Foreskin keratinocyte (primary cell): ENCODE measurements at places on chromosomes 6 and 20.

GRCh38 chr20:19370076-19371075 lies 157.9 kb downstream of the SLC24A3 start:
- no peak for DNase-seq

DNA sequence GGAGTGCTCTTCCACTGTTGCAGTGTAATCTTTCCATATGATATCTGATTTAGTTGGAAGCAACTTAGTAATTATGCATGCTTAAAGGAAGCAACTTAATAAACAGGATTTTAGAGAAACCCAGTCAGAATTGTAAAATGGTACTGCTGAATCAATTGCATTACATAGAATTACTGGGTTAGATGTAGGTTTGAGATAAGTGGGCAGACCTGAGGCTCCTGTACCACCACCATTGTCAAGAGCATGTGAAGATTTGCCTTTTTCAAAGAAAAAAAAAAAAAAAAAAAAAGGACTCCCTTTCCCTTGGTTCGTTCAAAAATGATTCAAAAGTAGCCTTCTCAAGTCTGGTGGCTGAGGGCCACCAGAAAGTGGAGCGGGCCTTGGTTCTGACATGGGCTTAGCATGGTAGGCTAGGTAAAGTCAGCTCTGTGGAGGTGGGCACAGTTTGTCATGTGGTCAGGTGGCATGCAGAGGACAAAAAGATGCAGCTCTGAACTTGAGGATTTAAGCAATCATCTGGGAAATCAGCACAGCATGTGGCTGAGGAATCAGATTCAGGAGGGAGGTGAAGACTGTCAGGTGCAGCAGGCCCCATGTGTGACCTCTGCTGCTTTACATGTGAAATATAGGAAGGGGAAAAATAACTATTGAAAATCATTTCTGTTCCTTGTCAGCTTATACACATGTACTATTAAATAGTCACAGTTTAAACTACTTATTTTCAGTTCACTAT lies 32.4 kb downstream of the ARID1B start:
- DNase-seq: no peak

GRCh38 chr6:34390531-34391472 lies 1.7 kb downstream of the NUDT3 start:
- DNase-seq: peak; percentile 6

- DNase-seq: peak; percentile 38
These were observed 71.6 kb downstream of the GJA1 start for GRCh38 chr6:121506761-121507754.

DNA sequence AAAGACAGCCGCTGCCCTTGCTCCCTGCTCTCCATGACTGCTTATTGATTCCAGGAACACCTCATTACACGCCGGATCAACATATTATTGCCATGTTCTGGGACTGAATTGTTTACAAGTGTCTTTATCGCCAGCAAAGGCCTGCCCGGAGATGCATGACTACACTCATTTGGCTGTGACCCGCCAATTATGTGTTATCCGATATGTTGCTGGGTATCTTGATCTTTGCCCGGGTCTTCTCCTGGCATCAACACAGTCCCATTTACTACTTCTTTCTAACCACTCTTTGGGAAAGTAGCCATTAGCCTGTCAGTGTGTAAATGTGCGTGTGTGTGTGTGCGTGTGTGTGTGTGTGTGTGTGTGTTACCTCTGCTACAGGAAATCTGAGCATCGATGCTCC lies 15.4 kb downstream of the LINC00237 start:
- DNase-seq: no peak

GRCh38 chr6:1609041-1609647 lies 571 bp upstream of the FOXC1 start:
- DNase-seq: no peak

DNA sequence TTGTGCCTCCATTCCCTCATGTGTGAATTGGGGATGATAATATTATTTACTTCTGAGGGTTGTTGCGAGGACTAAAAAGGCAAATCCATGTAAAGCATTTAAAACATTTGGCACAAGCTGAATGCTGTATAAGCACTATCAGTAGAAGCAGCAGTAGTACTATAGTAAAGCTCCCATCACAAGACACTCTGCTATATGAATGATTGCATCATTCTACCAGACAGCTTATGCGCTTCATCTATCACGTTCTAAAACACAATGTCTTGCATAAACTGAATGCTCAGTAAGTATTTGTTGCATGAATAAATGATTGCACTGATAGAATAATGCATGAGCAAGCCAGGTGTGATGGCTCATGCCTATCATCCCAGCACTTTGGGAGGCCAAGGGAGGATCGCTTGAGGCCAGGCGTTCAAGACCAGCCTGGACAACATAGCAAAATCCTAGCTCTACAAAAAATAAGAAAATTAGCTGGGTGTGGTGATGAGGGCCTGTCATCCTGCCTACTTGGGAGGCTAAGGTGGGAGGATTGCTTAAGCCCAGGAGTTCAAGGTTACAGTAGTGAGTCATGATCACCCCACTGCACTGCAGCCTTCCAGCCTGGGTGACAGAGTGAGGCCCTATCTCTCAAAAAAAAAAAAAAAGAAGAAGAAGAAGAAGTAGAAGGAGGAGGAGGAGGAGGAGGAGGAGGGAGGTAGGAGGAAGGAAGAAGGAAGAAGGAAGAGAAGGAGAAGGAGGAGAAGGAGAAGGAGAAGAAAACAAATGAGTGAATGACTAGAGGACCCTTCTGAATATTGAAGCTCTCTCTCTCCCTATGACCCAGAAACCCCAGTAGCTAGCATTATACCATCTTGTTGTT lies 50.0 kb upstream of the FOXO3 start:
- DNase-seq: no peak

DNA sequence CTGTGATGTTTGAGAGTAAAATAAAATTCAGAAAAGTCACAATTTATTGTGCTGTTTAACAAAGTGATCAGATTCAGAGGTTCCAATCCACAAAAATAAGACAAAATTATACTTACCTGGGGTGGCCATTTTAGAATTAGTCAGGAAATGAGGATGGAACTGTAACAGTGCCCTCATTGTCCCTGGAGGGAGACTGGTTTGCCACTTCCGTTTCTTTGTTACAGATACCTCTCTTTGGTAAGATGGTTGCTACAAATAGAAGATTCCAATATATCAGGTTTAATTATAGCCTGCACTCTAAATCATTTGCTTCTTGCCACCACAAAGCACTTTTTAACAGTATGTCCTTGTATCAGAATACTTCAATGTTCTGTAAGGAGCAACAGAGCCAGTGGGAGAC lies 95.6 kb downstream of the CTNNBL1 start:
- no peak for DNase-seq

DNA sequence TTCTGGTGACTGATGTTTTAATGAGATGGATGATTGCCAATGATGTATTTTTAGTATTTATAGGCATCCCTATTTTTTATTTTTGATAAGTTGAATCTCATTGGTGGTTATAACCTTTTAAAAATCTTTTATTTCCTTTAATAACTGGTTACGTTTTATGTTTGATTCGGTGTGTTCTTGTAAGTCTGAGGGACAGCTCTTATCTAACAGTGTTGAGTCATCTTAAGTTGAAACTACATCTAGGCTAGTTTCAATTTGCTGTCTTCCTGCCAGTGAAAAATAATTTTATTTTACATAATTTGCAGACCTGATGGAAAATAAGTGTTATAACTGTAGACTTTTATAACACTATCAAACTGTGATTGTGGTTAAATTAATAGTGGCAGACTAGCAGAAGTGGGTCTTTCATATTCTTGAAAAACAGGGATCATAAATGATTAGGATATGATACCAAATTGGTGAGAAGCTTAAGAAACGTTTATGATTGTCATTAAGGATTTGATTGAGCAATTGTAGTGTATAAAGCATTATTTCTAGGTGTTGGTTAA lies 4.6 kb downstream of the AFDN start:
- peak; percentile 44 for DNase-seq

DNA sequence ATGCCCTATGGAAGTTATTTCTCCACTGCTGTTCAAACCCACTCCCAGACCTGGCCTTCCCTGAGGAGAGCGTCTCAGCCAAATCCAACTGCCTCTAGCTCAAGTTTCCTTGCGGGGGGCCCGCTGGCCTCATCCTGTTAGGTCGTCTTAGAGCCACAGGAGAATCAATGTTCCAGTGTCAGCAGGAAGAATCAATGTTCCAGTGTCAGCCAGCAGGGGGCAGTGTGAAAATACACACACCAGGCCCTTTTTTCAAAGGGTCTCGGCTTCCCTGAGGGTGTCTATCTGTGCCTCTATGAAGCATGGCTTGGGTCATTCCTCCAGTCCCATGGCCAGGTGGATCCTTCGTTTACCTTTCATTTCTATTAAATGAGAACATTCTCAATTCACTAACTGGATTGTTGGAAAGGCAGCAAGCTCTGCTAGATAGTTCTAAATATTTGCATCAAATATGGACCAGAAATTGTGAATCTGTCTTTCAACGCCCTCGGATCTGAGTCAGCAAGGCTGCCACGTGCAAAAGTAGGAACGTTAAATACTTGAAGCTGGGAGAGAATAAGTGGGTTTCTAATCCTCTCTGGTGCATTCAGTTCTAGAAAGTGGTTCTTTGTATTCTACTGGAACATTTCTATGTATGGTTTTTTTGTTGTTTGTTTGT lies 19.2 kb downstream of the PRND start:
- DNase-seq: no peak

- DNase-seq: peak; percentile 26
These were observed 6.9 kb upstream of the RRBP1 start for GRCh38 chr20:17688965-17689364.

DNA sequence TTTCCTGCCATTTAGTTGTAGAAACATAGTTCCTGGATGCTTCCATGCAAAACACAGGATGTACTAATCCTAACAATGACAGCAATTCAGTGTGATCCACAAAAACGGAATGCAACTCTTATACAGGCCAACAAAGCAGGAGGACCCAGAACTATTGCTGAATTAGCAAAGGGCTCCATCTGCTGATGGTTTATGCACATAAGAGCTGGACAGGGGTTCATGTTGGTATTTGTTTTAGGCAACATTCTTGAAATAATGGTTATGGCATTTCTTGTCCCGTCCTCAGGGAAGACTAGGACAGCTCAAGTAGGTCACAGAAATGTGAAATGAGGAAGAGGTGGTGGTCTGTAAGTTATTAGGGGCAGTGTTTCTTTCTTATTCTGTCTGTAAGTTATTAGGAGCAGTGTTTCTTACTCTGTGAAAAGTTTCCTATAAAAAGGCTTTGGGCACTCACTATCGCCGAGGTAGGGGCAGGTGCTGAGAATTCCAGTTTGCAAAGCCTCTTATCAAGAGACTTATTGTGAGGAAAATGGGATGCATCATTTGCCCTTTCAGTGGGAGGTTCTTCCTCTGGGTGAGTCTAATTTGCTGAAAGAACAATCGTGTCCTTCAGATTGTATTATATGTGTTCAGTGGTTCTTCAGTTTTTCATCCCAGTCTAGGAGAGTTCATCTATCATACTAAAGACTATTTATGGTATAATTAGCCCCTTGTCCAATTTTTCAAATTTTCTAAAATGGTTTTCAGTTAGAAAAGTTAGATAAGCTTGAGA lies 171.1 kb downstream of the MCHR2 start:
- DNase-seq: peak; percentile 83

GRCh38 chr6:169365567-169366257 lies 112.1 kb upstream of the THBS2 start:
- DNase-seq: no peak

DNA sequence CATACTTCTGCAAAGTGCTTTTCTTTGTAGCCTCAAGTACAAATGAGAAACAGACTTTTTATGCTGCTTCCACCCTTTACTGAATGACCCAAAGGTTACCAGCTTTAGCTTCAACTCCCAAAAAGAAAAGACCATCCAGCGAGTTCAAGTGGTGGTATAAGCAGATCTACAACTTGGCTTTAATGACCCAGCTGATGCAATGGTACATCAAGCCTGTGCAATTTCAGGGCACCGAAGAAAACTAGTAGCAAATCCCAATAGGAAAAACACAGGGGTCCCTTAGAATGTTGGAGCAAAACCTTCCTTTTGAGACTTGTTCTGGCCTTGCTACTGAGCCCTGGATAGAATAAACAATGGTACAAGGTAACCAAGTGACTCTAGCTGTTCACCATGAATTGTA lies 33.8 kb downstream of the STX7 start:
- DNase-seq: no peak

DNA sequence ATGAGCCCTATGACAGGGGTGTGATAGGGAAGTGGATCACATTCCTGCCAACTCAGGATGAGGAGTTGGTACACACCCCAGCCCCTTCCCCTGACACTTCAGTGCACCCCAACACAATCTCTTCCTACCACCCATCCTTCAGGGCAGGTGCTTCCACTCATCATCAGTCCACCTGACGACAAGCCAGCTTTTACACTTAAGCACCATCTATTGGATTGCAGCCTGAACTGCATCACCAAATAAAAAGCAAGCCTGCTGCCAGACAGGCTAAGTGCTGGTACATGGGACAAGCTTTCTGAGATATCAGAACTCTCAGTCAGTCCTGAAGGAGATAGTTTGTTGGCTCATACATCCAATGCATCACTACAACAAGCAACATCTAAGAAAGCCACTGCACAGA lies 69.0 kb upstream of the TMEM200A start:
- DNase-seq: no peak

DNA sequence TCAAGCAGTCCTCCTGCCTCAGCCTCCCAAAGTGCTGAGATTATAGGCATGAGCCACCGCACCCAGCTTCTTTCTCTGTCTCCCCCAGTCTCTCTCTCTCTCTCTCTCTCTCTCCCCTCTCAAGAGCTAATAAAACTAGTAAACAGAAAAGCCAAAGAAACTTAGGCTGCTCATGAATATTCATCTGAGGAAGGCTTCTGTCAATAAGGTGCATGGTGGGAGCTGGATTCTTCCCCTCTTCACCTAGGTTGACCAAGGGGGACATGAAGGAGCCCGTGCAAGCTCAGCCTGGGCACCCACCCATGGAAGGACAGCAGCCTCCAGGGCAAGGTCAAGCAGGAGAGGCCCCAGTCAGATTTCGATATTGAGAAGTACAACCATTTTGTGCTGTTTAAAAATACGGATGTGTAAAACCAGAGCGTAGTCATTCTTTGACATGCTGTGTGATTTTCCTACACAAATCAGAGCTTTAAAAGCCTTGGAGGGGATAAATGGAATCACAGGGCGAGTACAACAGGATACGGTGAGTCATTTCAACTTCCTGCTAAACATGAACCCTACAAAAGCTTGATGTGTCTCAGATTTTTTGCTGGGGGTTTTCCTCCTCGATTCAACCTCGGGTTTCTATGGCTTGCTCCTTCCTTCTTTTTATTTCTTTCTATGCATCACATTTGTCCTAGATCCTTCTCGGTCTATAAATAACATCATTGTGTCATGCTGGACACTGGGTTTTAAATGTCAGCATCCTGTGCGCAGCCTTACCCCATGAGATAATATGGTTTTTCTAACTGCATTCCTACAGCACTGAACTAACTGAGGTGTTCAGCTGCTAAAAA lies 368.9 kb upstream of the JARID2 start:
- peak; percentile 77 for DNase-seq
